ENCODE measurements at places on chromosomes 1 and 21. TPM values are rescaled to one million over a fixed set of nuclear protein-coding genes. Genes with fewer than 3 reads are reported as not detected.

Gene OR10K1
- not detected for total RNA-seq

Gene HCRTR1
- total RNA-seq: not detected

GRCh38 chr1:30693822-30694221, 29.6 kb downstream of the MATN1 start:
- peaks cover 23% of the 10 kb centered on the region for H3K27me3 ChIP-seq
- H3K27ac ChIP-seq: no peak overlapping the region
- no peak overlapping the region for H3K4me3 ChIP-seq
- no peaks in the 10 kb centered on the region for H3K36me3 ChIP-seq
- peaks cover 2% of the 10 kb centered on the region for H3K4me1 ChIP-seq

- H3K4me3 ChIP-seq: no peak overlapping the region
- H3K4me1 ChIP-seq: peaks cover 17% of the 10 kb centered on the region
- H3K27ac ChIP-seq: no peak overlapping the region
- no peaks in the 10 kb centered on the region for H3K36me3 ChIP-seq
These were observed 21.9 kb upstream of the PKN2 start for GRCh38 chr1:88661951-88662699.

- no peaks in the 10 kb centered on the region for H3K4me1 ChIP-seq
- H3K4me3 ChIP-seq: no peak overlapping the region
- peaks cover 25% of the 10 kb centered on the region for H3K27me3 ChIP-seq
- H3K27ac ChIP-seq: no peak overlapping the region
These were observed 10.9 kb upstream of the BLACAT1 start for GRCh38 chr1:205466595-205467220.

- peaks cover 18% of the 10 kb centered on the region for H3K27me3 ChIP-seq
- no peak for DNase-seq
- H3K4me3 ChIP-seq: no peak overlapping the region
- no peak overlapping the region for H3K27ac ChIP-seq
- H3K36me3 ChIP-seq: no peaks in the 10 kb centered on the region
These were observed 8.3 kb upstream of the TINAGL1 start for GRCh38 chr1:31567956-31568570.

GRCh38 chr1:201810466-201811216, 18.3 kb upstream of the IPO9 start:
- no peak overlapping the region for H3K4me3 ChIP-seq
- no peaks in the 10 kb centered on the region for H3K4me1 ChIP-seq
- DNase-seq: no peak
- H3K27ac ChIP-seq: no peak overlapping the region
- H3K27me3 ChIP-seq: no peaks in the 10 kb centered on the region
- peaks cover 4% of the 10 kb centered on the region for H3K36me3 ChIP-seq

Data from activated B cell treated with CpG ODN at 0.5 μM for 24 hours (primary cell).